ENCODE measurements at places on chromosomes 5 and 9.

DNA sequence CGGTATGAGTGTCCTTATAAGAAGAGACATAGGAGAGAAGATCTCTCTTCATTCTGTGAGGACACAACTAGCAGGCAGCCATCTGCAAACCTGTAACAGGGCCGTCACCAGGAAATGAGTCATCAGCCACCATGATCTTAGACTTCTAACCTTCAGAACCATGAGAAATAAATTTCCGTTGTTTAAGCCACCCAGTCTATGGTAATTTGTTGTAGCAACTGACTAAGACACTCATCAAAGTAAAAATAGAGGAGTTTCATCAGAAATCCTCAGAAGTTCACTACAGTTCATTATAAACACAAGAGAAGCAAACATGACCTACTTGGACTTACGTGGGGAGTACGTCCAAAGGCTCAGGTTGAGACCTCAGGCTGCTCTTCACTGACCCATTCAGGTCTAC is 357.7 kb downstream of the SEMA5A start:
- no peak for DNase-seq

GRCh38 chr5:10511741-10512640 is 51.9 kb upstream of the ANKRD33B start:
- no peak for DNase-seq

GRCh38 chr9:83935276-83935935 is 14.2 kb upstream of the KIF27 start:
- DNase-seq, result no peak

DNA sequence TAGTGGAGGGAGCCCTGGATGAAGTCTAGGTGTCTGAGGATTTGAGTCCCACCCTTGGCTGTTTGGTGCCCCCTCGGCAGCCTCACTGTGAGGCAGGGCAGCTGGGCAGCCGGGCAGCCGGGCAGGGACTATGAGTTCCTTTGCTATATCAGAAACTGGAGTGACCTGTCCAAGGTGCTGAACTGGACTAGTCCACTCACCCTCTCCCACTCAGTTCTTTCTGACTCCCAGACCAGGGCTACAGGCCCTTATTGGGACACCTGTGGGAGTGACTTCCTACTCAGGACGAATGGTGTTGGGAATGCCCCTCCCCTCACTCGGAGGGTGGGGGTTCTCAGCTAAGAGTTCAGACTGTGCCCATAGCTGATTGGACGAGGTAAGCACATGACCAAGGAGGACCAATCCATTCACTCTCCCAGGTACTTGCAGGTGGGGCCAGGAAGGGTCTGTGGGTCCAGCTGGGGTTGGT is 34.1 kb upstream of the RAPGEF1 start:
- DNase-seq, result no peak

- DNase-seq, result peak; percentile 65
Measured at GRCh38 chr5:10701567-10702039, 59.4 kb downstream of the DAP start.

- no peak for DNase-seq
Measured at GRCh38 chr5:93192683-93193082, 388.3 kb downstream of the NR2F1-AS1 start.

- DNase-seq, result no peak
Measured at GRCh38 chr5:125139590-125139989, 393.2 kb upstream of the ZNF608 start.

DNA sequence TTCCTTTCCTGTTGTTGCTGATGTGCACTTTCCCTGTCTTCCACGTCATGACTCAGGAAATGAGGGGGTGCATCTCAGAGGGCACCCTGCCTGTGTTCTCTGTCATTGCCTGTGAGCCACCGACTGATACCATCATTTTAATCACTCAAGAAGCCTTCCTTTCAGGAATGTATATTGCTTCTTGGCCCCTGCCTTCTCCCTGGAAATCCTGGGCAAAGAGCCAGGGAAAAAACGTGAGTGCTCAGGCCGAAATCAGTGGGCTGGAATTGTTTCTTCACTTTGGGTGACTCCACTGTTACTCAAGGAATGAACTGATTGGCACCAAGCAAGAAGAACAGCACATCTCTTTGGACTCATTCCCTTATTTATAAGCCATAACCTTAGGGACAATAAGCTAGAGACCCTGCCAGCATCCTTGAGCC is 126.1 kb downstream of the SNX18 start:
- DNase-seq, result no peak

DNA sequence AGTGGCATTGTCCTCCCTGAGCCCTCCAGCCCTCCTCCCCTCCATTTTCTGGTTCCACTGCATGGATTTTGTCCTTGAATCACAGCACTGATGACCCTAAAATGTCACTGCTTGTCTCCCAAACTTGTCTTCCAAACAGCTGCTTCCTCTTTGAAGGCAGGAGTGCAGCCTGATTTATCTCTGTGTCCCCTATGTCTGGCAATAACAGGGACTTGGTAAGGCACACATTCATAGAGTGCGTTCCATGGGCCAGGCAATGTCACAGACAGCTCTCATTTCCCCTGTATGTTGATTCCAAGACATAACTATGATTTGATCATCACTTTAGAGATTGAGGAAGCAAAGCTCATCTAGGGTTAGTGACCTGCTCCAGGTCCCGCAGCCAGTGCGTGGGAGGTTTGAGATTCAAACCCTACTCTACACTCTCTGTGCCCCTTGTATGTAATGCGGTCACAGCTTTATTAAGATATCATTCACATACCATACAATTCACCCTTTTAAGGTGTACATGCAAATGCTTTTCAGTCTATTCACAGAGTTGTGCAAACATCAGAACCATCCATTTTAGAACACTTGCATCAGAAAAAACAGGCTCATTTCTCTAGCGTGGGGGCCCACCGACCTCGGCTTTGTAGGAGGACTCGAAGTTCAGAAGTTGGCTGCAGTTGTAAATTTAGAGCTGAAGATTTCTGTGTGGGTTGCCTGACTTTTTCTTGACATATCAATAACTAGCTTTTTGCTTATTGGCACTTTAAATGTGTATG is 28.4 kb upstream of the BOD1 start:
- peak; percentile 61 for DNase-seq

DNA sequence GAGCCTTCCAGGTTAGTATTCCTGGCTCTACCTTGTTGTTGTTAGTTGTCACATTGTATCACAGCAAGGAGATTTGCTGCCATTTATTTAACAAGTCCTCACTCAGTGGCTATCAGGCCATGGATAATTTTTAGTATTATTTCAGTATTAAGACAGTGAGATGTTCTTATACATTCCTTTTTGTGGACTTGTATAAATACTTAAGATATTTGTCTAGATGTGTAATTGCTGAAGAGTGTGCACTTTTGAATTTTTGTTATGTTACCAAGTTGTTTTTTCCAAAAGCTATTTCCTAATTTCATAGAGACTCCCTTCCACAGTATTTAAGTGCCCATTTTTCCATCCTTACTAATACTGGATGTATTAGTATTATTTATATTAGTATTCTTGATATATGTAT is 22.0 kb downstream of the SLC36A1 start:
- no peak for DNase-seq
